ENCODE measurements at places on chromosomes 3 and 15.

DNA sequence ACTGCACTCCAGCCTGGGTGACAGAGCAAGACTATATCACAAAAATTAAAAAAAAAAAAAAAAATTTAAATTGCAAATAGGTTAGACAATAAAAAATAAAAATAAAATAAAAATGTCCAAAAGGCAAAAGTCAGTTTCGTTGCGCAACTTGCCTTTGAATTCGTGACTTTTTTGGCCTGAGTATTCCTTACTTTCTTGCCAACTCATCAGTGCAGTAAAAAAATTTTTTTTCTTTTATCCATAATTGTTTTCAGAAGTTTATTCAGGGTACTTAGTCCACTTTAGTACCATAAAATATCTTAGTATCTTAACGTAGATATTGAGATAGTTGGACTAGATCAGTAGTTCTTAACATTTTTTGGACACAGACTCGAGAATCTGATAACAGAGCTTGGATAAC is 22.4 kb upstream of the CILP start:
- DNase-seq, result no peak

- peak; percentile 57 for DNase-seq
Observed at GRCh38 chr3:125055913-125056745, at the start of gene HEG1. Gene HEG1 (minus strand): TSS chr3:125055997. CDS start chr3:125055890, 107 bp downstream.

DNA sequence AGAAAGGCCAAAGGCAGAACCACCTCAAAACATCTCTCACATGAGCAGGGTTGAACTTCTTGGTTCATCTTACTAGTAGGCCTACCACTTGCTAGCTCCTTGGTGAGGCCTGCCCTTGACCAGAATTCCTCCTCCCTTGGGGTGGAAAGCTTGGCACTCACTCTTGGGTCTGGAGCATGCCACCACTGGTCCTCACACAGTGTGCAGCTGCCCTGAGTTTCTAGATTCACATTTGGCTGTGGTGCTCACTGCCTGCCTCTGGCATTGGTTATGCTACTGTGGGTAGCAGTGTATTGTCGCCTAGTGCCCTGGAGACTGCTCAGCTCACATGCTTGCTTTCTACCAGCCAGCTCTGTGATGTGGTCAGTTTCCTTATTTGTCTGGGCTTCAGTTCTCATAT is 23.7 kb downstream of the OXNAD1 start:
- DNase-seq, result no peak

- DNase-seq, result no peak
Observed at GRCh38 chr3:32815841-32816438, 1.9 kb upstream of the TRIM71 start.

GRCh38 chr3:57500506-57500905 is 43.6 kb downstream of the DNAH12 start:
- no peak for DNase-seq

DNA sequence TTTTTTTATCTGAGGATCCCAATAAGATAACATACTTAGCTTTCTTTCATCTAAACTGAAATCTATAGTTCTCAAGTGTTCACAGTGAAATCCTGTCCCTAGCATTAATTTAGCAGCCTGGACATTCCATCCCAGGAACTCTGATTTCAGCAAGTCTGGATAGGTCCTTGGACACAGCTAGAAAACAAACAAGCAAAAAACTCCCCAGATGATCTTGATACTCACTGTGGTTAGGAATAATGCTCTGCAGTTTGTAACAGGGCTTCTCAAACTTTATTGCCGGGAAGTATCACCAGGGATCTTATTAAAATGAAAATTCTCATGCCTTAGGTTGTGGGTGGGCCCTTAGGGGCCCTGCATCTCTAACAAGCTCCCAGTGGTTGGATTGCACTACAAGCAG is 24.3 kb downstream of the THBS1 start:
- DNase-seq, result no peak

DNA sequence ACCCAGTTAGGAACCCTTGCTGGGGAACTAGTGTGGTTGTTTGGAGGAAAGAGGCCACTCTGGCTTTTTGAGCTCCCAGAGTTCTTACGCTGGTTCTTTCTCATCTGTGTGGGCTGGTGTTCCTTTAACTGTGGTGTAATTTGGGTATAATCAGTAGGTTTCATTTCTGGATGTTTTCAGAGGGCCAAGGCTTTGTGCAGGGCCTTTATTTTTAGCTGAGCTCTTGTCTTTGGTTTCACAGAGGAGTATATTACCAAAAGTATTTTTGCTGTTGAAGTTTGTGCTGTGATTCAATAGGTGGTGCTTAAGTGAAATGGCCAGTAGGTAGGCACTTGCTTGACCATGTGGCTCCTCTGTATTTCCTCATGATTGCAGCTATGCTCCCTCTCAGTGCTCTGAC is 357.9 kb downstream of the KCNH8 start:
- DNase-seq, result no peak

DNA sequence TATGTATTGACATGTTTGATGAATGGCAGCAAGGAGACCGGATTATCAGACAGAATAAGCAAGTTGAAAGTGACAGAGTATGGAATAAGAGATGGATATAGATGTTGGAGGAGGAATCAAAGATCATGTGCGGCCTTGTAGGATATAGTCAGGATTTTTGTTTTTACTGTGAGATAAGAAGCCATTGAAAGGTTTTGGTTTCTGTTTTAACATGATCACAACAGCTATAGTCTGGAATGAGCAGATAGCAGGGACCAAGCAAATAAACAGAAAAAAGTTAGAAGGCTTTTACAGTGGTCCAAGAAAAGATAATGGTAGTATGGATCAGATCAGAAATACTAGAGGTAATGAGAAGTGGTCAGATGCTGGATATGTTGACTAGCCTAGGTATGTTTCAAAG is 52.6 kb downstream of the SLC12A6 start:
- no peak for DNase-seq

GRCh38 chr15:25790000-25790660 is 73.0 kb downstream of the ATP10A start:
- DNase-seq, result no peak

- no peak for DNase-seq
Observed at GRCh38 chr3:61008998-61009380, 242.3 kb downstream of the FHIT start.

DNA sequence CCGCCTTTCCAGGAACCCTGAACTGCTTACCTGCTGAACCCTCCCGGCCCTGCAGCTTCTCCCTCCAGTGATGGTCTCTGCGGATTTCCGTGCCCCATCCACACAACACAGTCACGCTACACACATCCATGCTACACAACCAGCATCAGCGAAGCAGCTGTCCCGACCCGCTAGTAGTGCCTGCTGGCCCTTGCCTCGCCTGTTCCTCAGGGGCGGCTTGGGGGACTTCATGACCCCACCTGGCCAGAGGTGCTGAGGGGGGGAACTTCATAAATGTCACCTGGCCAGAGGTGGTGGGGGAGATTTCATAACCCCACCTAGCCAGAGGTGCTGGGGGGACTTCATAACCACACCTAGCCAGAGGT is 530 bp upstream of the TUBGCP5 start:
- DNase-seq, result no peak

DNA sequence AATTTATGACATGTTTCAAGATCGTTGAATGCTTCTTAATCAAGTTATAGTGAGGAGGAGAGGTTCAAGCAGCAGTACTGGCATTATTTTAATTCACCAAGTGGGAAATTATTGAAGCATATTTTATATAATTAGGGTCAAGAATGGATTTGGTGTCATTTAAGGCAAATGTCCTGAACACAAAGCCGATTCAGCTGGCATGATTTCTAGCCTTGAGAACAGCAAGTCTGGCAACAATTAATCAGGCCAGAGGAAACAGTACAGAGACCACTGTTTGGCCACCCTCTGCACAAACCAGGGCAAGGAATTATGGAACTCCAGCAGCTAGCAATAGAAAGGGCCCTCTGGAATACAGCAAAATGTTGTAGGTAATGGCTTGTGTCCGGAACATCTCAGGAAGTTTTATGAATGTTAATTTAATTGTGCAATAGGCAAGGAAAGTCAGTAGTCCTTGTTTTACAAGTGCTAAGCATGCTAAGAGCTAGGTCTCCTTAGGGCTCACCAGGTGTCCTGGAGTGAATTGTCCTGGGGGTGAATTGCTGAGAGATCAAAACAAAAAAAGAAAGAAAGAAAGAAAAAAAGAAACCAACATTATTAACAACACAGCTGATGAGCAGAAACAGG is 38.7 kb upstream of the SNRK start:
- no peak for DNase-seq

DNA sequence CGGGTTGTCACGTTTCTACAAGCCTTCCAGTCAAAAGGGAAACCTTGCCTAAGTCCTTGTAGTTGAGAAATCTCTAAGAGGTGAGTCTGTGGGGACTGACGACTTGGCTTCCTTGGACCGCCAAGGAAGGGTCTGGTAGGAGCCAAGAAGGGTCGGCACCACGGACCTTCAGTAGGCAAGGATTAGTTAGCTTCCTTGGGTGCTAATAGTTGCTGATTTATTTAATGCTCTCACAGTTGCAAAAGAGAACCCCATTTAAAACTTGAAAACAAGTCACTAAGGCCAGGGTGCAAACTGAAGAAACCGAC is 361 bp upstream of the LCMT2 start:
- DNase-seq, result no peak

DNA sequence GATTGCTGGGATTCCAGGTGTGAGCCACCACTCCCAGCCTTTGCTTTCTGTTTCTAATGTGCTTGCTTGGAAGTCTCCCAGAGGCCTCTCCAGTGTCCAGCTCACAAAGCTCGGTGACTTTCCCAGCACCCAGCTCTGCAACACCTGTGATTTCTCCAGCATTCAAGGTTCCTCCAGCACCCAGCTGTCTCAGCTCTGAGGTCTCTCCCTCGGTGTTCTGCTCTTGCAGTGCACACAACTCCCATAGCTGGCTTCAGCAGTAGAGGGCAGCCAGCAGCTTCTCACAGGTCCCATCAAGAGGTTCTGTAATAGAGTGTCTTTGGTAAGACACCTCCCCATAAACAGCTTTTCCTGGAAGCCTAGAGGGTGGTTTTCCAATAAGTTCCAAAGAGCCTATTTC is 75.1 kb downstream of the GRM7 start:
- no peak for DNase-seq

DNA sequence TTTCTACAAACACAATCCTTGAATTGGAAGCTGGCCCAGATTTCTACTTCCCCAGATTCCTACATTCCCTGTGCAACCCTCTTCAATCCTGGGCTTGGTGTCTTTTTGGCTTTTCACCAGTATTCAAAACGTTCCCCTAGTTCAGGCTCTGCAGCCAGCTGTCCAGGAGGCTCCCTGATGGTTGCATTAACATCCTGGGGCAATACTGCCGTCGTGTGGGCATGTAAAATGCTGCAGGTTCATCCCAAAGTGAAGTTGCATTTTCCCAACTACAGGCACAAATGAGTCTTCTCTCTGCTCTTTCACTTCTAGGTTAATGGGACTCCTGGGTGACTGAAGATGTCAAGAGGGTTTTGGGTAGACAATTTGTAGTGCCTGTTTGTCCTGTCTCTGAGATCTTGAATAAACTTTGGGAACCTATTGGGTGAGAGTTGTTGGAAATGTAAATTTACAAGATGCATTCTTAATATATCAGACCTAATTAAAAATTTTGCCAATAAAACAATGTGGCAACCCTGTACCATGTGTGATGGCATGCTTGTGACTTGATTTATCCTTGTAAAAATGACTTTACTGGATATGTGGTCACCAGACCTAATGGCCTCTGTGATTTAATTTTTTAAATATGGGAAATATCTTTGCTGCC is 28.6 kb downstream of the SOX14 start:
- DNase-seq, result no peak

DNA sequence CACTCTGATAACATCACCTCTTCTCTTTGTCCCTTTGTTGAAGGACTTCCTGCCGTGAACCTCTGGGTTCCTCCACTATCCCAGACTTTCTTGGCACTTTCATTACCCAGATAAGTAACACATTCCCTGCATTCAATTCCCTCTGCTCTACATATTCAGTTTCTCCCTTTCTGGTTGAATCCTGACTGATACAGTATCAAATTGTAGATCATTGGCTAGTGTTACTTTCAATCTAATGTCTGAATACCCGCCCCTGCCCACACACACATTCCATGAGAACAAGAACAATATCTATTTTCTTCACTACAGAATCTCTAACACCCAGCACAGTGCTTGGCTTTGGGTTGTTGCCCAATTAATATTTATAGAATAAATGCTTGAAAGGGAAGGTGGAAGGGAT is 163.5 kb downstream of the ABHD5 start:
- no peak for DNase-seq

GRCh38 chr3:187713504-187713903 is 11.1 kb upstream of the RTP2 start:
- DNase-seq, result no peak

- no peak for DNase-seq
Observed at GRCh38 chr15:60526127-60526616, 47.2 kb upstream of the ICE2 start.
